Natural killer cell treated with Interleukin-12 subunit alpha and Interleukin-12 subunit beta and Interleukin-15 and Interleukin-18, amount 100 ng/mL, for 72 hours (primary cell): ENCODE measurements at places on chromosomes 12 and 14.

GRCh38 chr14:99192830-99193229 lies 79.2 kb downstream of the BCL11B start:
- no peak for DNase-seq
- H3K36me3 ChIP-seq = no peaks in the 10 kb centered on the region
- H3K4me3 ChIP-seq = peak overlapping the region; percentile 76
- H3K27me3 ChIP-seq = no peaks in the 10 kb centered on the region
- H3K27ac ChIP-seq = peak overlapping the region; percentile 90

GRCh38 chr12:6866920-6867412 lies 365 bp upstream of the TPI1 start:
- H3K4me1 ChIP-seq = peaks cover 38% of the 10 kb centered on the region
- peak overlapping the region; percentile 84 for H3K27ac ChIP-seq
- peaks cover 15% of the 10 kb centered on the region for H3K36me3 ChIP-seq
- no peaks in the 10 kb centered on the region for H3K27me3 ChIP-seq
- DNase-seq = no peak

- H3K27me3 ChIP-seq = peaks cover 15% of the 10 kb centered on the region
- no peak overlapping the region for H3K4me3 ChIP-seq
- no peak overlapping the region for H3K27ac ChIP-seq
- DNase-seq = no peak
Observed at GRCh38 chr14:95944462-95944861, 67.8 kb downstream of the TUNAR start.

- no peak overlapping the region for H3K27ac ChIP-seq
- peaks cover 28% of the 10 kb centered on the region for H3K4me1 ChIP-seq
- no peaks in the 10 kb centered on the region for H3K36me3 ChIP-seq
- no peak for DNase-seq
- H3K4me3 ChIP-seq = no peak overlapping the region
- H3K27me3 ChIP-seq = no peaks in the 10 kb centered on the region
Observed at GRCh38 chr12:53194973-53195372, 12.1 kb downstream of the ITGB7 start.

GRCh38 chr12:125773033-125773640 lies 707.9 kb downstream of the AACS start:
- no peak overlapping the region for H3K27ac ChIP-seq
- DNase-seq = no peak
- no peaks in the 10 kb centered on the region for H3K27me3 ChIP-seq
- H3K4me3 ChIP-seq = no peak overlapping the region
- H3K36me3 ChIP-seq = no peaks in the 10 kb centered on the region

- DNase-seq = no peak
- no peak overlapping the region for H3K4me3 ChIP-seq
- no peak overlapping the region for H3K27ac ChIP-seq
- H3K4me1 ChIP-seq = peaks cover 9% of the 10 kb centered on the region
Observed at GRCh38 chr12:119808441-119808840, 68.7 kb downstream of the CIT start.

DNA sequence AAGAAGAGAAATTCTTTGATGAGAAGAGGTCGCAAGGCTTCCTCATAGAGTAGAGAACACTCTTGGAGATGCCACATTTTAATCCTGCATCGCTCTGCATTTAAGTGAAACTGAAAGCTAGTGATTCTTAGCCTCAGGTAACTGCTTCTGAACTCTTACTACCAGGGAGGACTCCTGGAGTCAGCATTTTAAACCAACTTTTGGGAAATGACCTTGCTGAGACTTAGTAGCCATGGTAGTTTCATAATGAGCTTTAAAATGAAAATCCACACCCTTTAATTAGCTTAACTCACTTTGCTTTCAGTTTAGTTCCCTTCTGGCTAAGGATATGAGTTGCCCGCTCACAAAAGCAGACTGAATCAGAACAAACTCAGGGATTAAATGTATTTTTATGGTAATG lies 80.3 kb downstream of the SYNE2 start:
- DNase-seq = no peak
- H3K36me3 ChIP-seq = no peaks in the 10 kb centered on the region
- H3K4me1 ChIP-seq = peaks cover 28% of the 10 kb centered on the region
- no peaks in the 10 kb centered on the region for H3K27me3 ChIP-seq
- peak overlapping the region; percentile 42 for H3K4me3 ChIP-seq
- H3K27ac ChIP-seq = peak overlapping the region; percentile 55
